Glomerular endothelial cell (primary cell): ENCODE measurements at places on chromosomes 3 and 15. TPM values are rescaled to one million over a fixed set of nuclear protein-coding genes. Genes with fewer than 3 reads are reported as not detected.

Gene SERPINI2
- not detected in 2 replicates for total RNA-seq

Gene COLQ
- total RNA-seq = 0.05 and 2.6 TPM in 2 replicates

Gene SLC28A2
- total RNA-seq = not detected in 2 replicates

Gene MINAR1
- 0.29 and 1.5 TPM in 2 replicates for total RNA-seq

Gene ZNF385D
- total RNA-seq = 2.2 and 3.7 TPM in 2 replicates
